Eye (tissue), 1 donor: ENCODE measurements at places on chromosomes 16 and 17.

DNA sequence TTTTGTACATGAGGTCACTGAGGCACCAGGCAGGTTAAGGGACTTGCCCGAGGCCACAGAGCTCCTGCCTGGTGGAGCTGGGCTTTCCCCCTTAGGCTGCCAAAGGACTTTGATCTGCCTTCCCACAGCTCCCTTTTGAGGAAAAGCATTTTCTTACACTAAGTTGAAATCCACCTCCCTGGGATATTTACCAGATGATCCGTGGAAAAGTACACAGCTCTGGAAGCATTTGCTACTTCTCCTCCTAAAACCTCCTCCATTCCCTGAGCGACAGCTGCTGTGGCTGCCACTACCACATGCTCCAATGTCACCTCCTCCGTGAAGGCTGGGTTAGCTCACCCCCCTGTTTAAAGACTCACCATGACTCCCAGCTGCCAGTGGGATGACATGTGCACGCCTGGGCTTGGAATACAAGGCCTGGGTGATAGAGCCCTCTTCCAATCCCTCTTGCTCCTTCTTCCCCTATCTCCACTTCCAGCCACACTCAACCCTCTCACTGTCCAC is 1.2 kb upstream of the MPRIP start:
- DNase-seq = peak; percentile 82

GRCh38 chr17:36742267-36743000 is 141.1 kb downstream of the MRM1 start:
- peak; percentile 75 for DNase-seq

DNA sequence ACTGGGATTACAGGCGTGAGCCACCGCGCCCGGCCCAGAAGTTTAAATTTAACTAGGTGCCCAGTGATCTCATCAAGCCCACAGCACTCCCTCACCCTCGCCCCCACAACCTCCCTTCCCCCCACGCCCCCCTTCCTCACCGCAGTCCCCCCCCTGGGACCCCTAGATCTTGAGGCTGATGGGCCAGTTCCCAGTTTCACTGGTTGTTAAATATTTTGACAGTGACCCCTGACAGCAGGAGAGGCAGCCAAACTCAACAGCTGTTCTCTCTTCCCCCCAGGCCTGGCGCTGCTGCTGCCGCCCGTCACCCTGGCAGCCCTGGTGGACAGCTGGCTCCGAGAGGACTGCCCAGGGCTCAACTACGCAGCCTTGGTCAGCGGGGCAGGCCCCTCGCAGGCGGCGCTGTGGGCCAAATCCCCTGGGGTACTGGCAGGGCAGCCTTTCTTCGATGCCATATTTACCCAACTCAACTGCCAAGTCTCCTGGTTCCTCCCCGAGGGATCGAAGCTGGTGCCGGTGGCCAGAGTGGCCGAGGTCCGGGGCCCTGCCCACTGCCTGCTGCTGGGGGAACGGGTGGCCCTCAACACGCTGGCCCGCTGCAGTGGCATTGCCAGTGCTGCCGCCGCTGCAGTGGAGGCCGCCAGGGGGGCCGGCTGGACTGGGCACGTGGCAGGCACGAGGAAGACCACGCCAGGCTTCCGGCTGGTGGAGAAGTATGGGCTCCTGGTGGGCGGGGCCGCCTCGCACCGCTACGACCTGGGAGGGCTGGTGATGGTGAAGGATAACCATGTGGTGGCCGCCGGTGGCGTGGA is 15.6 kb downstream of the QPRT start:
- no peak for DNase-seq

DNA sequence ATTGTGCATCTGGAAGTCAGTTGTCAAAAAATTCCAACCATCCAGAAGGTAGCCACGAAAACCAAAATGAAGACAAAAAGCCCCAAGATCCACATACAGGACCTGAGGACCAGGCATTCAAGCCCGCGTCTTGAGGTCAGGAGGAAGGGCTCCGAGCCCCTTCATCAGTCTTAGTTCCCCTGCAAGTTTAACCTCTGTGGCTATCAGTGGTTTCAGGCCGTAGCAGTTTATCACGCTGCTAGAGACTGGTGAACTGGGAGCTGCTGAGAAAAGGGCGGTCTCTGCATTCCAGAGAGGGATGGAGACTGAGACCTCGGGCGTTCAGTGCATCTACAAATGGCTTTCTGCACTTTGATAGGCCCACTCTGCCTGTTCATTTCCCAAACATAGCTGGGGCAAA is 70.6 kb downstream of the IRF8 start:
- DNase-seq = no peak

- DNase-seq = no peak
These were observed 98.1 kb downstream of the RGS9 start for GRCh38 chr17:65235284-65235683.

DNA sequence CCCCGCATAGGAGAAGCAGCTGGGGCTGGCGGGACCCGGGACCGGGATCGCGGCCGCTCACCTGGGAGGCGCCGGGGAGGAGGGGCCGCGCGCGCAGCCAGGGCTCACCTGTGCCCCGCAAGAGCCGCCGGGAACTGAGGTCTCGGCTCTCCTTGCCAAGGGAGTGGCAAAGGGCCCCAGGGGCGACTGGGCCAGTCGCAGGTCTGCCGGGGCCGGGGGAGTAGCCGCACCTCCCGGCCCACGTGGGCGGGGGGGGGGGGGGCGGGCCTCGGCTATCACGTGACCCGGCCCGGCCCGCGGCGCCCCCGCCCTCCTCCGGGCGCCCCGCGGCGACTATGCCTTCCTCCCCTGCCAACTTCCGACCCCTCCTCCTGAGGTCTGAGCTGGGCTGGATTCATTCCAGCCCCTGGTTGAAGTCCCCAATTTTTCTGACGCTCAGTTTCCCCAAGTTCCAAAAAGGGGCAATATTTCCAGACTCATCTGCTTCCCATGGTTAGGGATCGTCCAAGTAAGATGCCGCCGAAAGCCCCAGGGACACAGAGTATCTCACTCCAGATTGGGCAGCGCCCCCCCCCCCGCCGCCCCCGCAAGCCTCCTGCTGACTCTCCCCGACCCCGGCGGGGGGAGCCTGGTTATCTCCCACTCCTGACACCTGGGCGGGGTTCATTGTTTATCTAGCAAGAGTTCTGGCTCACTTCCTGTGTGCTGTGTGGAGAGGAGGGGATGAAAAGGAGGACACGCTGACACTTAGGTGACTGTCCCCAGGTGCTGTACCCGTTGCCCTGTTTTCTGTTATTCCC is at the start of gene TMC6:
TMC6 (minus strand) TSS at position 205 of the 800 bp plus-strand sequence. CDS start 1,923 bp downstream, outside the sequence.
- DNase-seq = peak; percentile 74

DNA sequence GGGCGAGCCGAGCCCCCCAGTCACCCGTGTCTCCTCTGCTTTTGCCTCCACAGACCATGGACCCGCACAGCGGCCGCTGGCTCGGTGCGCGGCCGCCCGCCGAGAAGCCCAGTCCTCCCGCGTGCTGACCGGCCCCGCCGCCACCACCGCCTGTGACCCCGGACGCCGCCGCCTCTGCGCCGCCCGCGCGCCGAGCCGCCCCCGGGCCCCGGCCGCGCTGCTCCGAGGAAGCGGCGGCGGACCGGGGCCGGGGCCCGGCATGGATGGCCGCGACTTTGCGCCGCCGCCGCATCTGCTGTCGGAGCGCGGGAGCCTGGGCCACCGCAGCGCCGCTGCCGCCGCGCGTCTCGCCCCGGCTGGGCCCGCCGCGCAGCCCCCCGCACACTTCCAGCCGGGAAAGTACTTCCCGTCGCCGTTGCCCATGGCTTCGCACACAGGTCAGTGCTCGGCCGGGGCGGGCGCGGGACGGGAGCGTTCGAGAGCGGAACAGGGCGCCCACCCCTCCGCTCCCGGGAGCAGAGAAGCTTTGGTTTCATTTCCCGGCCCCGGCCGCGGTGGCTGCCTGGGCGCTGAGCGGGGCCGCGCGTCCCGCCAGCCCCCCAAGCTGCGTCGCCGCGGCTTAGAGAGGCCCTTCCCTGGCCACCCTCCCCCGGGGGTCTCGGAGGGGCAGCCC is 4.4 kb downstream of the BAHCC1 start:
- no peak for DNase-seq

DNA sequence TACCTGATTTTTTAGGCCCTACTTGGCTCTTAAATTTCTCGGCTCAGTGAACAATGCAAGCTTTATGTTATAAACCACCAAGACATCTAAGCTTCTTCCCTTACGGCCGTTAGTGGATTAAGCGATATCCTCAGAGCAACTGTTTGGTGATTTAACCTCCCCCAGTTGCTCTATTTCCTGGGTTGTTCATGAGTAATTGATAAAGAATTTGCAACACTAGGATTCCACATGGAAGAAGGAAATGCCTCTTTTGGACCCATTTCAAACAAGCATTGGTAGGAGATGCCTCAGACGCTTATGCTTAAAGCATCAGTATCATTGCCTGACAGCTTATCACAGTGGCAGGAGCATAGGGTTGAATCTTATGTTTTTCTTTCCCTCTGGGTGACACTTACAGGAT is 65.3 kb downstream of the RBFOX1 start:
- peak; percentile 41 for DNase-seq

DNA sequence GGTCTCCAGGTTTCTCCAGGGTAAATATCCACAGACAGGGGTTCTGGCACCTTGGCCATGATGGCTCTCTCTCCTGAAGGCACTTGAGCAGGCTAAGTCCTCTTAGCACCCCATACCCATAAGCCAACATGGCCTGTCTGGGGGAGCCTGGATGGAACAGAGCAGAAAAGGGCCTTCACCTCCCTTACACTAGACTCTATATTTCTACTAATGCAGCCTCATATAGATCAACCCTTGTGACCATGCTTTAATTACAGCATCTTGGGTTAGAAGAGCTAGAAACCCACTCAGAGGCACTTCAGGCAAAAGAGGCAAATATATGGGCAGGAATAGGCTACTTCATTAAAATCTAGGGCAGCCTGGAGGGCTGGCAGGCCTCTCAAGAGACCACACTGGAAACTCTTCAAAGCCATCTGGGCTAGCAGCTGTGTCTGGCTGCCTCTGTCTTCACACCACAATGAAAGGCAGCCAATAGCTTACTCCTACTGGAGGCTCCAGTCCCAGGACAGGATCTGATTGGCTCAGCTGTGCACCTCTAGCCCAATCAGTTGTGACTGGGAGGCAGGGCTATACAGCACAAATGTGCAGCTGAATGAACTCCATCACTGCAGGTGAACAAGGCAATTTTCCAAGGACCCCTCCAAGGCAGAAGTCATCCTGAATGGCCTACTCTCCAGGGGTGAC is 4.7 kb upstream of the CDT1 start:
- no peak for DNase-seq

GRCh38 chr17:47205419-47205963 is 3.7 kb upstream of the MYL4 start:
- peak; percentile 44 for DNase-seq

DNA sequence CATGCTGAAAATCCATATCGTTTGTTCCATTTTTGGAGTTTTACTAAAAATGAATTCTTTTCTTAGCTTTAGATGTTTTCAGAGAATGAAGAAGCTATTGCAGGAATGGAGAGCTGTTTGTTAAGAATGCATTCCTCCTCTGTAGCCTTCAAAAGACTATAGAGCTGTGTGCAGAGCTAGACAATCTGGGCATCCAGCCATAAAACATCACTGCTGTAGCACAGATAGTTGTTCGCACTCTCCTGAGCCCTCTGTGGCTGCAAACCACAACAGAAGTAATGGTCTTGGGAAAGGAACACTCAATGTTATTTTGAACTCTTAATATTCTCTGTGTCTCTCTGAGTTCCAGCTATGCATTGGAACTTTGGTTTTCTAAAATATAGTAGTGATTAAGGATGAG is 4.9 kb downstream of the TNRC6C start:
- DNase-seq = peak; percentile 85

- no peak for DNase-seq
These were observed 2.8 kb downstream of the DNASE1L2 start for GRCh38 chr16:2238838-2239675.

GRCh38 chr17:56594320-56595107 is 1.0 kb downstream of the NOG start:
- peak; percentile 82 for DNase-seq
